ENCODE measurements at places on chromosomes 2 and 18.

DNA sequence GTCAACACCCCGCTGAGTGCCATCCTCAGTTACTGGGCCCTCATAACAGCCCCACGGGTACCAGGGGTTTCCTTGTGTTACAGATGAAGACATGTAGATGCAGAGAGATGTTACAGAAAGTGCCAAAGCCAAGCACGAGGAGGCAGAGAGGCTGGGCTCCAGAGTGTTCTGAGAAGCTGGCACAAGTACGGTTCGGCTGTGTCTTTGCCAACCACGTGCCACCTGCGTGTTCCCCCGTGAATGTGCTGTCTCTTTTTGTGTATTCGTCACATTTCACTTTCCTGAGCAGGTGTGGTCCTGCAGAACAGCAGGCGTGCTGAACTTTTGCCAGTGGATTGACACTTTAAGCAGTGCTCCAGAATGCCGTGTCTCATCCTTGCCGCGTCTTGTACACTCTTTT is 124.6 kb downstream of the NCK2 start:
- DNase-seq: peak; percentile 38

GRCh38 chr2:141317986-141318385 is 812.8 kb downstream of the LRP1B start:
- DNase-seq: no peak

GRCh38 chr2:153584244-153584643 is 105.7 kb upstream of the RPRM start:
- no peak for DNase-seq

DNA sequence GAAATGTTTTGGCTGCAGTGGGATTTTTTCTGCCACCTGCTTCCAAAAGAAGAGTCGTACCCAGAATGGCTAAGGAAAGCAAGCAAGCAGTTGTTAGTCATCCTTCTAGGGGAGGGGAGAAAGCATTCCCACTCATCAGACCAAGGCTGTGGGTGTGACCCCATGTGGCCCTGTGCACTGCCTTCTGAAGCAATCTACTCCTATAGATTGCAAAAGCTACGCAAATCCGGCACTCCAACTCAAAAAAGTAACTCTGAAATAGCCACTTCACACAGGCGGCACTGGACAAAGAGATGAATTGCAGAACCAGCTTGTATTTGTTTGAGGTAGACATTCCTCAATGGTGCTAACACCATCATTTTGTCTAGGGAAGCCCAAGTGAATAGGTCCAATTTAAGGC is 44.3 kb downstream of the ST3GAL5 start:
- DNase-seq: no peak

- no peak for DNase-seq
These were observed 25.2 kb upstream of the CASP10 start for GRCh38 chr2:201157694-201158093.

DNA sequence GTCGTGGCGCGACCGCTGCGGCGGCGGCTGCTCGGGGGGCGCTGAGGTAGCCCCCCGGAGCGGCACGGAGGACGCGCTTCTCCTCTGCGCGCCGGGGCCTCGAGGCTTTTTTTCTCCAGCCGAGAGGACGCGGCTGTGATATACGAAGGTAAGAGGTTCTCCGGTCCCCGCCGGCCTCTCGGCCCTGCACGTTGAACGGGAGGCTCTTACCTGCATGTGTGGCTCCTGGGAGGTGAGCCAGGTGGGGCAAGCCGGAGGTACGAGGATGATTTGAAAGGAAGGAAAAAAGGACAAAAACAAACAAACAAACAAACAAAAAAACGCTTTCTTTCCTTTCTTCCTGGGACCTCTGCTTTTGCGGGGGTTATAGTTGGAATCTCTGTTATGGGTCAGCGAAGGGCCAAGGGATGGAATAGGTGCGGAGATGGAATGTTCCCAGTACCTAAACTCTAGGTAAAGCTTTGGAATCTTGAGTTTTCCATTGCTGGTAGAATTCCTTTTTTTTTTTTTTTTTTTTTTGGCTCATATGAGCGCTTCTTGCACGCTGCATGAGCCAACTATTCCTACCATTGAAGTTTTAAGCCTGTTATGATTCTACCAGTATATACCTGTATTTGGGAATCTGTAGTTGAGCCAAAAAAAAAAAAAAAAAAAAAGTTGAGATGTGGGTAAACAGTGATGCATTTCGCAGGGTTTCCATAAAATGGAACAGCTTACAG is 674 bp downstream of the PTPN4 start:
- no peak for DNase-seq

DNA sequence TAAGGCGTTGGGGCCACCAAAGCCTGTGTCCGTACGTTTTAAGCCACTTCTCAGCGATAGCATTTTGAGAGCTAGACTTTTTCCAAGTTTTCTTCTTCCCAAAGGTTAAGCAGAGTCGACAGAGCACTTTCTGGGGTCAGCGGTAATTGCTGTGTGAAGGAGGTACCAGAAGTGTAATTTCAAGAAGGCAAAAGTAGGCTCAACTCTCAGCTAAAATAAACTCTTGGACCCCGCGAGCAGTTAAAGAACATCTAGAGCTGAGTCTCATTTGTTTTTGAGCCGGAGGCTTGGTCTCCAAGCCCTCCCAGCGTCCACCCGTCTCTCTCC is 1.9 kb upstream of the PAX3 start:
- DNase-seq: no peak

GRCh38 chr2:151299920-151300539 is 10.6 kb upstream of the NMI start:
- no peak for DNase-seq

DNA sequence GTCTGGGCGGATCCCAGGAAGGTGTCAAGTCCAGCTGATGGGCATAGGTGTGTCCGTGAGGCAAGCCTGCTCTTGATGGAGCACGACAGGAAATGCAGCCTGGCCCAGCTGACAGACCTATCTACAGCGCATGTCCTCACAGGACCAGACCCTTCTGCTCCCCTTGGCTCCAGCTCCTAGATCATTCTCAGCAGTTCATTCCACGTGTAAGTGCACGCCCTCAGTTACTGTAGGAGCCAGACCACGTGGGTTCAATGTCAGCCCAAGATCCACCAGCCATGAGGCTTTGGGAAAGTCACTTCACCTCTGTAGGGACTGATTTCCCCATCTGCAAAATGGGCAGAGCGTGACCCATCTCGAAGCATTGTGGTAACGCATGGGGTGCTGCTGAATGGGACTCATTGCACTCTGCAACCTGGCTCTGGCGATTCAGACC is 47.8 kb downstream of the TMEM17 start:
- no peak for DNase-seq

DNA sequence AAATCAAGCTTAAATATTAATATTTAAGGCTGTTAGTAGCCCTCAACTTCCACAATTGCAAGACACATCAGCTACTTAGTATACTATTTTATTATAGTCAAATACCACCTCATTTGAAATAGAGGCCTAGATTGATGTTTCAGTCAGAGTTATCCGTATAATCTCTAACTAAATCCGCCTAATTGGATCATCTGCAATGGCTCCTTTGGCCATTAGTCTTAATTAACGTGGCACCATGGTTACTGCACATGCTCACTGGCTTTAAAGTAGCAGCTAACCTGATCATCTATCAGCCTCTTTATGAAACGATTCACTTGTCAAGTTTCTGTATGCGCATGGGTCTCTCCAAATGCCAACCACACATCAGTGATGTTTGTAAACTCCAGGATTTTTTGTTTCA is 112.3 kb downstream of the COLEC12 start:
- no peak for DNase-seq

DNA sequence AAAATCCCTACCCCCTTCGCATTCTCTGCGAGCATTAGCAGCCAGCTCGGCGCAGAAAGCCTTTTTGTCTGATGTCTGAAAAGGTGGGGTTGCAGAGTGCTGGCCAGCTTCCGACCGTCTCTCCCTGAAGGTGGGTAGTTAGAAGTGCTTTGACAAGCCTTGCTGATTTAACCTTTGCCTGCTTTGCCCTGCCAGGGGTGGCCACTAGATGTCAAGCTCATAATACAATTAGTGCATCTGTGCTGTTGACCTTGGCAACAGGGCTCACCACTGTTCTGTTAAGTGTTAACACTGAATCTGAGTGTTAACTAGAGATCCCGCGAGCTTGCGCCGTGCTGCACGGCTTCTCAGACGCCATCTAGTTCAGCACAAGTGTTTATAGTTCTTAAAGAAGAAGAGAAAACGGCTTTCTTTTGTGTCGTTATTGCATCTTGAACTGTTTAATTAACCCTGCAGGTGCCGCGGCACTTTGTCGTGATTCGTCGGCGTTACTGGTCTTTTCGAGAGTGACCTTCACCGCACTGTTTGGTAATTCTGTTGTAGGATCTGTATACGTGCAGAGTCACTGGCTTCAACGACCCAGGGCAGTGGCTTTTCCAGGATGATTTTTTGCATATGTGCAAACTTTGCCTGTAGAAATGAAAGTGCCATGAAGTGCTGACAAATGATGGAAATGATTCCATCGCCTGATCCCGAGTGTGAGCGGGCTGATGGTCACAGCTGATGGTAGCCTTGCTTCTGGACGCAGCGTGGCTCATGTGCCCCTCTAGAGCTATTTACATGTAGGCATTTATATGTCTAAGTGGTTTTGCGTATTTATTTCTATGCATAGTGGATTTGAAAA is 5.5 kb downstream of the SALL3 start:
- DNase-seq: no peak

- no peak for DNase-seq
These were observed 1122.7 kb upstream of the PIK3C3 start for GRCh38 chr18:40832362-40832761.

GRCh38 chr2:15246870-15247269 is 314.3 kb downstream of the NBAS start:
- DNase-seq: no peak

DNA sequence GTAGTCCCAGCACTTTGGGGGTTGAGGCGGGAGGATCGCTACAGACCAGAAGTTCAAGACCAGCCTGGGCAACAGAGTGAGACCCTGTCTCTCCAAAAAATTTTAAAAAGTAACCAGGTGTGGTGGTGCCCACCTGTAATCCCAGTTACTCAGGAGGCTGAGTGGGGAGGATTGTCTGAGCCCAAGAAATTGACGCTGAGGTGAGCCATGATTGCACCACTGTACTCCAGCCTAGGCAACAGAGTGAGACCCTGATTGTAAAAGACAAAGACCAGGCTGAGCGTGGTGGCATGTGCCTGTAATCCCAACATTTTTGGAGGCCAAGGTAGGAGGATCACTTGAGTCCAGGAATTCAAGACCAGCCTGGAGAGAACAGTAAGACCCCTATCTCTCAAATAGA is 7.8 kb downstream of the ST6GAL2 start:
- no peak for DNase-seq

DNA sequence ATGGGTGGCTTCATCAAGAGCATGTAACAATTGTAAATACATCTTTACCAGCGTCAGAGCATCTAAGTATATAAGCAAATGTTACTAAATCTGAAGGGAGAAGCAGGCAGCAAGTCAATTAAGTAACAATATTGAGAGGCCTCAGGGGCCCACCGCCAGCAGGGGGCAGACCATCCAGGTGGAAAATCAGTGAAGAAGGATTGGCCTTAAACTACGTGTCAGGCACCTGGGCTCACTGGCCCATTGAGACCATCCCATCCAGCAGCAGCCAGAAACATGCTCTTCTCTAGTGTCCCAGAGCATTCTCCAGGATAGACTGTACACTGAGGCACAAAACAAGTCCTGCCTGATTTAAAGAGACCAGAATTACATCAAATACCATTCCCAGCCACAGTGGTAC is 96.2 kb upstream of the SNTG2 start:
- DNase-seq: no peak

DNA sequence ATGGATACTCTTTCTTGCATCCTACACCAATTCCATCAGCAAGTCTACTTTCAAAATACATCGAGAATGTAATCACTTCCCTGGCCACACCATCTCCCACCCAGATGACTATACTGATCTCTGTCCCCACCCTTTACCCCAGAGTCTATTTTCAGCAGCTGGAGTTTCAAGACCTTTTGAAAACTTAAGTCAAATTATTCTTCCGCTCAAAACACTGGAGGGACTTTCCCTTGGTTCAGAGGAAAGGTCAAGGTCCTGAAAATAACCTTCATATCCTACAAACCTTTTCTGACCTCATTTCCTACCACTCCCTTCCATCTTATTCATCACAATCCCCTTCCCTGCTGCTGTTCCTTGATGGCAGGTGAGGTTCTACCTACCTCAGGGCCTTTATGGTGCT is 58.8 kb upstream of the LYPD6 start:
- no peak for DNase-seq

DNA sequence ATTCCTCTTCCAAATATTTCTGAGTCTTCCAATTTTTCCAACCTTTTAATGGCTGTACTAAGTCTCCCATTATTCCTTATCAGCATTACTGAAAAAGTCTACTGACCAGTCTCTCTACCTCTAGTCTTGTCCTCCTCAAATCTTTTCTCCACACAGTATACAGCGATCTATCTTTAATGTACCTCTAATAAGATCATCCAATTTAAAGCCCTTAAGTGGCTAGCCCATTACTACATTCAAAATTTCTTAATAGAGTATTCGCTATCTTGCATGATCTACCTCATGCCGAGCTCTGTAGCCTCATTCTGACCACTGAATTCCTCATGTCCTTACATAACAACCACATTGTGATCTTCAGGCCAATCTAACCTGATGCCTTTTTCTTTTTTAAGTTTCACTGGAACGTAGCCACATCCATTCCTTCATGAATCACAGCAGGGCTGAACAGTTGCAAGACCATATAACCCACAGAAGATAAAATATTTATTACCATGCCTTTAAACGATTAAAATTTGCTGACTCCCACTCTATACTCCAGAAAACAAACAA is 57.9 kb downstream of the SLC66A3 start:
- DNase-seq: no peak

DNA sequence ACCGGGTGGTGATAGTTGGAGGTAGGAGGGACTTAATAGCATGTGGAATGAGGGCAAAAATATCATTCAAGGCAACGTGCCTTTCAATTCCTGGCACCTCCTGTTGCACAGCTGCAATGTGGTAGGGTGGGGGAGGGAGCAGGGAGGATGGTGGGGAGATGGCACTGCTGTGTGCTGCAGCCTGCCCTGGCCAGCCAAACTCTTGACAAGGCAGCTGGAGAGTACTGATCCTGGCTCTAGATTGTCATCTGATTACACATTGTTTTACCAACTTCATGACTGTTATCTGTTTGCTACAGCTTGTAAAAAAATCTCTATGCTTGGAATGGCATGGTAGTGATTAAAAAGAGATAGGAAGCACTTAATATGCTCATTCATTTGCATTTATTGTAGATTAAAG is 47.7 kb downstream of the PLCL1 start:
- peak; percentile 11 for DNase-seq

GRCh38 chr2:203737360-203737759 is 30.9 kb downstream of the CD28 start:
- no peak for DNase-seq

- no peak for DNase-seq
These were observed 48.1 kb downstream of the B3GNT2 start for GRCh38 chr2:62243983-62244382.

GRCh38 chr2:240551288-240551687 is 6.5 kb downstream of the ANKMY1 start:
- DNase-seq: no peak

DNA sequence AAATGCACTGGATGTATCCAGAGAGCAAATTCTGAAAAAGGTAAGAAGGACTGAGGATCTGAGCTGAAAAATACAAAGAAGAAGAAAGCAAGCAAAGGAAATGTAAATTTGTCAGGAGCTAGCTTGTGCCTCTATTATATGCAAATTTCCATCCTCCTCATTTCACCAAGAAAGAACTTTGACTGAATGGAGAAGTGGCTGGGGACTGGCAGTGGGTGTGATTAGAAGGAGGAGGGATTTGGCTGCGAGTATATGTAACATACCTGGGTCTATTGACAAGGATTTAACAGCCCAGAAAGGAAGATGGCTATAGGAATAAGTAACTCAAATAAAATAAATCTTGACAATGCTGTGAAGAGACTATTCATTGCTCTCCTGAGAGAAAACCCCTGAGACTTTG is 19.4 kb upstream of the RIT2 start:
- DNase-seq: no peak

Data from anterior cingulate cortex (tissue), 58 donors.